Activated CD4-positive, alpha-beta memory T cell treated with anti-CD3 and anti-CD28 coated beads for 36 hours (primary cell): ENCODE measurements at places on chromosomes 1 and 21.

GRCh38 chr1:198125995-198126735 lies 30.6 kb upstream of the NEK7 start:
- DNase-seq: no peak

DNA sequence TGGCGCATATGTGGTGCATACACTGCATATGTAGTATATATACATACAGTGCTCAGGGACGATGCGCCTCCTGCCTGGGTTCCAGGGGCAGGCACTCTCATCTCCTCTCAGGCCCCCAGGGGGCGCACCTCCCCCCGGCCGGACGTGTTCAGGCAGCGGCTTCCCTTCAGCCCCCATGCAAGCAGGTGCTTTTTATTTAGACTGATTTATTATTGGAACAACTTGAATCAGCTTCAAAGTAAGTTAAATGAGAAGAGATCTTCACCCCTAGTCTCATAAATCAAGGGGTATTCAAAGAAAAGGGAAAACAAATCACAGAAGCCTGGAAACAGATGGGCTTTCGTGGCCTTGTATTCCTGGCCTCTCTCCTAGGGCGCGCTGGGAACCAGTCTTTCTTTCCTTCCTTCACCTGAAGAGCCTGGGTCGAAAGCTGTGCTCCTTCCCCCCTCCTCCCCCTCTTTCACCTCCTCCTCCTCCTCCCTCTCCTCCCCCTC lies 64.6 kb downstream of the UBIAD1 start:
- DNase-seq: peak; percentile 77

- peak; percentile 39 for DNase-seq
Observed at GRCh38 chr1:175514387-175514953, 228.9 kb downstream of the TNR start.

- no peak for DNase-seq
Observed at GRCh38 chr1:150836129-150836773, 28.2 kb upstream of the CTSK start.

DNA sequence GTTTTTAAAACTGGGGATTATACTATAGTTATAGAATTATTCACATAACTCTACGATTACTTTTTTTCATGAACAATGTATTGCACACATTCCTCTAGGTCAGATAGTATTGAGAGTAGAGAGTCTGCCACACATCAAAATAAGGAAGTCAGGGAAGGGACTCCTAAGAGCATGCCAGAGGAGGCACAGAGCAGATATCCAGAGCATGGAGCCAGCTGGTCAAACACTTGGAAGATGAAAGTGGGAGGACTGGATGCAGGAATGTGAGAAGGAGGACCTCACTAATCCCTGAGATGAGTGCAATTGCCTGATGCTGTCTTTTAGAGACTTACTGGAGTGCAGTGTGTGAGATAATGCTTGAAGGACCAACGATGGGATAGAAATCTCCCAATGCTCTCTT lies 9.6 kb upstream of the RFX5 start:
- DNase-seq: no peak

DNA sequence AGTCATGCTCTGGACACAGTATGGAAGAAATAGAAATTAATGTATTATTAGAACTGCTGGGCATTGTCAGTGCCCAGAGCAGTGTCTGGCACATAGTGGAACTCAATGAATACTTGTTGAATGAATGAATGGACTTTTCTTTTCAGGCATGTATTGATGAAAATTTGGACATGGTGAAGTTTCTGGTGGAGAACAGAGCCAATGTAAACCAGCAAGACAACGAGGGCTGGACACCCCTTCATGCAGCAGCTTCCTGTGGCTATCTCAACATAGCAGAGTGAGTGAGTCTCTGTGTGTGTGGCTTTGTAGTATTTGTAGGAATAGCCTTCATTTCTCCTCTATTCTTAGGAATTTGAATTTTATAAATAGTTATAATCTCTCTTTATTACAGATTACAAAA lies 68.1 kb downstream of the PPP1R12B start:
- DNase-seq: no peak

GRCh38 chr1:41882486-41882885 lies 36.2 kb downstream of the HIVEP3 start:
- no peak for DNase-seq

- no peak for DNase-seq
Observed at GRCh38 chr1:226533220-226533619, 15.3 kb upstream of the STUM start.

DNA sequence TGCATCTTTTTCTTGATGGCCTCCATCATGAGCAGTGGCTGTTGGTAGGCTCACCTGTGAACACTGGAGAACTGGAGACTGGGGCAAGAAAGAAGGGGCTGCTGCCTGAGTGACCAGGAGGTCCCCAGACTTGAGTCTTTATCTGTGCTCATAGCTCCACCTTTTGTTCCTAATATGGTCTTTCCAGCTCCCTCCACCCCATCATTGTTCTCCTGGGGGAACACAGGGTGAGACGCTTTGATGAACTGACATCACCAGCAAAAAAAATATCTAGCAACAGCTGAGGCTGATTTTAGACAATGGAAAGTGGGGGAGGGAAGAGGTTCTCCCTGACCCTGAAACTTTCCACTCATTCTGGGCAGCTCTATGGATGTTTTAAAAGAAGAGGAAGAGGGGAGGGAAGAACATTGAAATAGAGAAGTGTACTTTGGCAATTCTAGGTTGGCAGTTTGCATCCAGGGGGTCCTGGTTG lies at the start of gene TPM3:
Gene TPM3, minus strand, starts transcription at position 111 of the 472 bp plus-strand sequence. Its CDS starts 82 bp downstream, at position 29.
- DNase-seq: no peak

DNA sequence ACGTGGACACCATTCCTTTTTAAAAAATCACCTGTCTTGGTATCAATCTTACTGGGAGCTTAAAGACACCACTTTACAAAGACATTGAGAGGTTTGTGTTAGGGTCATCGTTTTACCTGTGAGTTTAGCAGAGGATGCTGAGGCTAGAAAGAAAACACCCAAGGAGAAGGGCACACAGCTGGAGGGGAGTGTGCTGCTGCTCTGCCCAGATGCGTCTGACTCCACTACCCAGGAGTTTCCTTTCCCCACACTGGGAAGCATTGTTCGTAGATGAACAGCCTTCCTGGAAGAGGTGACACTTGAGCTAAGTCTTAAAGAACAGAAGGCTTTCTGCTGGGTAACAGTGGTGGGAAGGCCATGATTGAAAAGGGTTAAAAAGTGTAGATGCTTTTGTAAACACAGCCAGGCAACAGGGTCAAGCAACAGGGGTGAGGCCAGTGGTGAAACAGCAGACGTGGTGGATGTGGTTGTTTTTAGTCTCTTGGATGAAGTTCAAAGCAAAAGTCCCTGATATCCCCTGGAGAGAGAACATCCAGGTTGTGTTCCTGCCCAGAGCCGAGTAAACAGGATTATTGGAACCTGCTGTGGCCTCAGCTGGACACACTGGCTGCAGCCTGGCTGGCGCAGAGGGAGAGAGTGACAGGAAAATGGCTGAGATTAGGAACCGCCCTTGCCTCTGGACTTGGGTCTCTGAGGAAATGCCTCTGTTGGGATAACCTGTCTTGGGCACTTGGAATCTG lies 198.6 kb upstream of the JUN start:
- DNase-seq: no peak

- no peak for DNase-seq
Observed at GRCh38 chr1:94024104-94024792, 96.7 kb downstream of the ABCA4 start.

DNA sequence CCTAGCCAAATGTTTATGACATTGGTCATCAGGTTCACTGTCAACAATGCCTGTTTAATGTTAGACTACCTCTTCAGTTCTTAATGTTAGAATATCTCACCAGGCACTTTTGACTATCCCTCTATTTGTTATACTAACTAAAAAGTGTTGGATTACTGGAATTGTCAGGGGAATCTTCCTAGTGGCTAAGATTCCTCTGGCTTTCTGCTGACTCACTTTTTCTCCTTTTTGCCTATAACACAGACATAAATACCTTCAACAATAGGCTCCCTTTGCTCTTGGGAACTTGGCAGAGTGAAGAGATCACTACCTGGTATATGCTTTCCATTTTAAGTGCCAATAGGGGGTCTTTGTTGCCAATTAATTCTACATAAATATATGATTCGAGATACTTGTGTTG lies 68.5 kb downstream of the TMEM200B start:
- DNase-seq: no peak

DNA sequence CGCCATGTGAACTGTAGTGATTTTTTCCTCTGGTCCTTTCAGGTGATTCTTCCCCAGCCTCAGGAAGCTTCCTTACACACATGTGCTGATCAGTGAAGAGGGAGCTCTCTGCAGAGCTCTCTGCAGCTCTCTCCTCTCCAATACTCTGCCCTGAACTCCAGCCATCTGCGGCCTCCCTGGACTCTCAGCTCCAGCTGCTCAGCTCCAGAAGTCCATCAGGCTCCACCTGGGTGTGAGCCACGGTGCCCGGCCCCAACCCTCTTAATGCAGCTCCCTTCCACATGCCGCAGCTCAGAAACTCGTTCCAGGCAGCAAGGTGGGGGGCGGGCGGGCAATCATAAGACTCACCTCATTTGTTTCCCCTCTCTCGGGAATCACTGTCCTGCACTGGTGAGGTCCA lies 30.9 kb upstream of the RPL11 start:
- DNase-seq: no peak

DNA sequence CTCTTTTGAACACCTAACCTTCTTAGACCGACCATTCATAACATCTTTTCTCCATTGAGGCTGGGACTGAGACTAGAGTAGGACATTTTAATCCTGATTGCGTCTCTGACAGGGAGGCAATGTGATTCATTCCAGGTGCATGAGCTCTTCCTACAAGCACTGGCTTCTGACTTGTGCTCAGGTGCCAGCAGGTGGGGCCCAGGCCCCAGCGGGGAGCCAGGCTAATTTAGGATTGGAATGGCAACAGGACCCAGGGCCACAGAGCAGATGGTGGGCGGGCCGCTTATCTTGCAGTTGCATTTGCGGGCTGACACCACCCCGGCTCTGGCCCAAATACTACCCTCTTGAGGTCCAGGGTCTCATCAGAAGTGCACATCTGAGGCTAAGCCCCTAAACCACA lies 4.1 kb downstream of the GPA33 start:
- DNase-seq: no peak

DNA sequence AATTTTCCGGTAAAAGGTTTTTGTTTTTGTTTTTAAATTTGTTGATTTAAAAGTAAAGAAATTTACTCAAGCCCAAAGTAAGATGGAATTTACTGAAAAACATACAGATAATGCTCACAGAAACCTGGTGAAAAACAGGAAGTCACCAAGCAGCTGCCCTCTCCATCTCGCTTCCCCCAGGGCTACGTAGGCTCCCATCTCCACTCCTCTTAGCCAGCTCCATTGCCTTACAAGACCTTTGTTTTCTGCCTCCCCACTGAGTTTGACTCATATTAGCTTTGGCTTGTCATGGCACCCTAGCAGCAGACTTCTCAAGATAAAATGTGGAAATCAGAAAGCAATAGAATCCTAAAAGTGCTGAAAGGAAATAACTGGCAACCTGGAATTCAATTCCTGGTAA lies 57.9 kb downstream of the PHTF1 start:
- no peak for DNase-seq
